ENCODE measurements at places on chromosomes 5 and 9.

GRCh38 chr5:134997015-134997414 is 29.3 kb downstream of the CATSPER3 start:
- DNase-seq = no peak

GRCh38 chr9:129864991-129865647 is 29.9 kb downstream of the USP20 start:
- DNase-seq = no peak

DNA sequence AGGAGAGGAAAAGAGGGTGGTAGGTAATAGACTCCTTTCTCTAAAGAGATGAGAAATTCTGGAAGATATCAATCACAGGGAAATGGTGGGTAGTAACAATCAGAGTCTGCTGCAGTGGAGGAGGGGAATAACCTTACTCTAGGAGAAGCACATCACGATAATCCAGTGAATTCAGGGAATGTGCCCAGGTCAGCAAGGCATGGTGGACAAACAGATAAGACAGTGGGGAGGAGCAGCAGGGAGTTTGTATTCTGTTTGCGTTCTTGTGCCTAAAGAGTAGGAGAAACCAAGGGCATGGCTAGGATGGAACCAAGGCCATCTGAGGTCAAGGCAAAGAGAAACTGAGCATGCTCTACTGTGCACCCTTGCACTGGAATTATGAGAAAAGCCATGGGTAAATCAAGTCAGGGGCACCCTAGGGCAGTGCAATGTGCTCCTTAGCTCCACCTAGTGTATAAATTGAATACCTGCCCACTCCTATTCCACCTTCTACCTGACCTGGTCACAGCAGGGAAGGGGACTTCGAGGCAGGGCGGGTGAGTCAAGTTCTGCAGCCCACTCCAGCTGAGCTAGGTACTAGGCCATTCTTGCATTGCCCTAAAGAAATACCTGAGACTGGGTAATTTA is 31.6 kb downstream of the RETREG1 start:
- DNase-seq = no peak

DNA sequence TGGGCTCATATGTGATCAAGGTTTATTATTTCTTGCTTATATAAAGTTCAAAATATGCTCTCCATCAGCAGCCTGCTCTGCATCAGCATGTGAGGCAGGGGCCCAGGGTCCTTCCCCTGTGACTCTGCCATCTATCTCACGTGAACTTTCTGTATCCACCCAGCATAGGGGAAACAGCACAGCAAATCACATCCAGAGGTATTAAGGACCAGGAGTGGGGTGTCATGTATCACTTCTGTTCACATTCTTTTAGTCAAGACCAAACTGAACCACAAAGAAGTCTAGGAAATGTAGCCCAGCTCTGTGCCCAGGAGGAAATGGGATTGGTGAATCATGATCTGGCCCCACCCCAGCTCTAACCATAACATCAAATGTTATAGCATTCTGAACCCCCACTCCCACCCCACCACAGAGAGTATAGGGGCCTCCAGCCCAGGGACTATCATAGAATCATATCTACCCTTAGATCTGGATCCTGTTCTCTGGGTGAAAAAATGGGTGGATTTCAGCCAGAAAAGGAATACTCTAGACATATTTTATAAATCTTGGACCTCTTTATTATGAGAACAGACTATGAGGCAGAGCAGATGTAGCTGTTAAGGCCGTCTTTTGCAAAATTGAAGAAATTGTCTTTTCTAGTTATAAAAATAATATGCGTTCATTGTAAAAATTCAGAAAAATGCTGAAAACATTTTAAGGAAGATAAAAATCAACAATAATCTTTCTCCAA is 473.7 kb downstream of the ARHGEF28 start:
- DNase-seq = no peak

DNA sequence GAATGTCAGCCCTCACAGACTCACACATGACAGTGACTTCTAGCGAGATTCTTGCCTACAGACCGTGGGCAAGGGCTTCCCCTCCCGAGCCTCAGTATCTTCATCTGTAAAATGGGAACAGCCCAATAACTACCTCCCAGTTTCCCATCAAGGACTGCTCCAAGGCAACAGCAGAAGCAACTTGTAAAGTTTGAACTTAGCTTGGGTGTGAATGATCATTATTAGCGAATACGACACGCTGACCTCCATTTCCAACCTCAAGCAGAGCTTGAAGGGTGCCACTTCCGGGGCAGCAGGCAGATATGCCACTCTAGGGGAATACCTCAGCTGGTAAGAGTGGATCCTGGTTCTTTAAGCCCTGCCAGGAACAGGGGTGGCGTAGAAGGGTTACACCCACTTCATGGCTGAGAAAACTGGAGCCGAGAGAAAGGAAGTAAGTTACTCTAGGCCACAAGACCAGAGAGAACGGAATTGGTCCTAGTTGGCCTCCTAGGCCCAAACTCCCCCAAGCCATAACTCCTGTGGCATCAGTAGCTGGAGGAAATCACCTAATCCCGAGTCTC is 2.0 kb downstream of the RNF44 start:
- DNase-seq = peak; percentile 79

DNA sequence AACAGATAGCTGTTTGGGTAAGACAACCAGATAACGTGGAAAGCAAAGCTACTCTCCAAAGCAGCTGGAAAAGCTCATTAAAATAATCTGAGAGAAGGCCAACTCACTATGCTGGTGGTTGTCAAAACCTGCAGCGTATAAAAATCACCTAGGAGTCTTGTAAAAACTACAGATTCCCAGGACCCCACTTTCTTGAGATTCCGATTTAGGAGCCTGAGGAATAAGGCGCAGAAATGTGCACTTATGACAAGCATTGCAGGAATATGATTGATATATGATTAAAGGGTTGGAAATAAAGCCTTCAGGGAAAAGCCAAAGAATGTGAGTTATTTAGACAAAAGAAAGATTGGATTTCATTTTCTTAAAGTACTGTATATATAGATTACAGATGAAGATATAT is 285.0 kb upstream of the PTGER4 start:
- DNase-seq = no peak

- DNase-seq = no peak
Measured at GRCh38 chr5:31990701-31991110, 183.4 kb downstream of the GOLPH3 start.

DNA sequence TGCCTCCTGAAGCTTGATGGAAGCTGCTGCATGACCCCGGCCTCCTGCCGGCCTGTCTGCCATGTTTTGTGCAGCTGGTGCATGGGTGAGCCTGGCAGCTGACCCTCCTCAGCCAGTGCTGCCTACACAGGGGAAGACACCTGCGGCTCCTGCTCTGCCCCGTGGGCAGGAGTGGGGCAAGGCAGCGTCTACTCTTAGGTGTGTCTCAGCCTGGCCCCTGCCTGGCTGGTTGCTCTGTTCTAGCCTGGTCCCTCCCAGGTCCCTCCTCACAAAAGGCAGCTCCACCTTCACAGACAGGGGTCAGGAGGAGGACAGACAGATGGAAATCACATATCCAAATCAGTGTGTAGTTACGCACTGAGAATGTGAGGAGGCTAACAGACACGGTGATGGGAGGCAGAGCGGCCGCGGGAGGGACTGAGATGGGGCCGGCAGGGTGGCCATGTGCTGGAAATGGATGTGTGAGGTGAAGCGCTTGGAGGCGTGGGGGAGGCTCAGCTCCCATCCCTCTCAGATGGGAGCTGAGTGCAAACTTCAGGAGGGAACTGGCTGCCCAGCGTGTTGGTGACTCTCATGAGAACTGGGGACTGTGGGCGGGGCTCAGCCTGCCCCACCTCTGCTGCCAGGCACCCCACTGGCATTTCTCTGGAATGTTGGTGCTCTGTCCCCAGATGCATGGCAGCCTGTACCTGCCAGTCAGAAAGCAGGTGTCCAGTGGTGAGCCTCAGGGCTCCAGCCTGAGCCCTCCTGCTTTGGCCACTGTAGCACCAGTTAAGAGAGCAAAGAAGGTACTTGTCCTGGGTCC is 43.4 kb downstream of the PPARGC1B start:
- peak; percentile 63 for DNase-seq

GRCh38 chr5:7000310-7000709 is 287.1 kb downstream of the TENT4A start:
- DNase-seq = no peak

DNA sequence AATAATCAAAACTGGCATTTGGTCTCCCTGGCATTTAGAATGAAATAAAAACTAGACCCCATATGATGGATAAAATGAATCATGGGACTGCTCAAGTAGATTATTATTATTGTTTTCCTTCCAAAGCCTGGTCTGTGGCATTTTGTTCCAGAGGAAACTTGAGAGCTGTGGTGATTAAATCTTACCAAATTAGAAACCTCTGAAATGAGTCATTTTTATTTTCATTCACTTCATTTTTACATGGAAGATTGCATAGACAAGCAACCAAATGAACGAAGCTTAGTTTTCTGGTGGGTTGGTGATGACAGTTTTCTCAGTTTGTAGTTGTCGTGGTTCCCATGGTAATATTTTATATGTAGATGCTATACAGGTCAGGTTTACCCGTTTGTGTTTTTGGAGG is 23.4 kb downstream of the PAM start:
- DNase-seq = no peak
